ENCODE measurements at places on chromosomes 2 and 18.

DNA sequence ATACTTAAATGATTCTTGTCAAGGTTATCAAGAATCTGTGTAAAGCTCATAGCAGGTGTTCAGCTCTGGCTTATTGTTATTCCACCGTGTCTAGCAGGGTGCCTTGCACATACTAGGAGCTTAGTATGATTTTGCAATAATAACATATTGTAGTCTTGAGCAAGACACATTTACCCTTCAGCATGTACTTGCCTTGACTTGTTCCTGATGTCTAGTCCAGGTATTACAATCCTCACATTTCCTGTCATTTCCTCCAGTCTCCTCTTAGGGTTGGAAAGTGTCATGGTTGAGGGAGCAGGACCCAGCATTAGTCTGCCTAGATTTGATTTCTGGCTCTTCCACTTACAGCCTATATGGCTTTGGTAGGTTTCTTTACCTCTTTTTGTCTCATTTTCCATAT, 246.1 kb downstream of the RAD51AP2 start:
- DNase-seq: no peak

- DNase-seq: no peak
Observed at GRCh38 chr2:220165401-220165800, 538.0 kb downstream of the SLC4A3 start.

- DNase-seq: no peak
Observed at GRCh38 chr2:12071318-12071717, 324.9 kb downstream of the LPIN1 start.

DNA sequence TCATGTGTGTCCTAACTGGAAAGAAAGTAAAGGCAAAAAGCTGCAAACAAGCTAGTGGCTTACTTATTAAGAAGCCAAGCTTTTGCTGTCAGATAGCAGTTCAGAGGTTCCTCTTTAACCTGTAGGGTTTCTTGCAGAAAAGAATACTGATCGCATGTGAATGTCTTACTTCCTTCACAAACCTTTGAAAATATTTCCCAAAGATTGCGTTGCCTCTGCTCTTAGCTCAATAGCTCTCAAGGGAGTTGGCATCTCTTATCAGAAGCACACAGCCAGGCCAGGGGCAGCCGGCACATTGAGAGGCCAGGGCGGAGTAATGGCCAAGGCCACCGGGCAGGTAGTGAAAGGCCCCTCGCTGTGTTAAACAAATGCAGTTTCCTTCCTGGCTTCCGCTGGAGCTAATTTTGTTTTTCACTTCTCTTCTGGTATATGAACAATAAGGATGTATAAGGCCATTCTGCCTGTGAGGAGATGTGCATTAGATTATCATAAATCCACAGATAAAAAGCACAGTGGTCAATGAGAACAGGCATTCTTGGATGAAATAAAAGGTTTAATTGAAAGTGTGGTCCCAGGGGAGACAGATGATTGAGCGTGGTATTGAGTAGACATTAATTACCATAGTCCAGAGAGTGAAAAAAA, 542.4 kb upstream of the NRP2 start:
- no peak for DNase-seq

DNA sequence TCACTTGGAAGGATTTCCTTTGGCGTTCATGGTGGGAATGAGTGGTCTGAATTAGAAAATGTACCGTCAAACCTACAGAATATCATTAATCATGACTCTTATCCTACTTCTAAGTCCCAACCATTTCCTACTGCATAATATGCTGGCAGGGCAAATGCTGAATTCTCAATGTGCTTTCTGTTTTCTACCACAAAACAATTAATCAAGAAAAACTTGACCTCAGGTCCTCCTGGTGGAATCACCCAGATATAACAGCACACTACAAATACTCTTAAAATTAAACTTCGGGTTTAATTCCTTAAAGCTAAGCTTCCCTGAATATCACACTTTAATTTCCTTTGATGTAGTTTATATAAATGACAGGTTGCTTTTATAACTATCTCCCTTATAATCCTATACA, 301.6 kb downstream of the AFF3 start:
- no peak for DNase-seq

DNA sequence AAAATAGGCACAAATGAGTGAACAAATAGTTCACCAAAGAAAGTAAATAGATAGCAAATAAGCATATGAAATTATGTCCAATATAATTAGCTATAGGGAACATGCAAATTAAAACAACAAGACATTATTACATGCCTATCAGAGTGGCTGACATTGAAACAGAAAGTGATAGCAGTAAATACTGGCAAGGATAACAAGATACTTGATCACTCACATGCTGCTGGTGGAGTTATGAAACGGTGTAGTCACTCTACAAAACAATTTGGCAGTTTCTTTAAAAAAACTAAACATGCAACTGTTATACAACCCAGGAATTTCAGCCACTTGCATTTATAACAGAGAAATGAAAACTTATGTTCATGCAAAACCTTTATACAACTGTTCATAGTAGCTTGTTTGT, 439.2 kb upstream of the ACVR2A start:
- no peak for DNase-seq

DNA sequence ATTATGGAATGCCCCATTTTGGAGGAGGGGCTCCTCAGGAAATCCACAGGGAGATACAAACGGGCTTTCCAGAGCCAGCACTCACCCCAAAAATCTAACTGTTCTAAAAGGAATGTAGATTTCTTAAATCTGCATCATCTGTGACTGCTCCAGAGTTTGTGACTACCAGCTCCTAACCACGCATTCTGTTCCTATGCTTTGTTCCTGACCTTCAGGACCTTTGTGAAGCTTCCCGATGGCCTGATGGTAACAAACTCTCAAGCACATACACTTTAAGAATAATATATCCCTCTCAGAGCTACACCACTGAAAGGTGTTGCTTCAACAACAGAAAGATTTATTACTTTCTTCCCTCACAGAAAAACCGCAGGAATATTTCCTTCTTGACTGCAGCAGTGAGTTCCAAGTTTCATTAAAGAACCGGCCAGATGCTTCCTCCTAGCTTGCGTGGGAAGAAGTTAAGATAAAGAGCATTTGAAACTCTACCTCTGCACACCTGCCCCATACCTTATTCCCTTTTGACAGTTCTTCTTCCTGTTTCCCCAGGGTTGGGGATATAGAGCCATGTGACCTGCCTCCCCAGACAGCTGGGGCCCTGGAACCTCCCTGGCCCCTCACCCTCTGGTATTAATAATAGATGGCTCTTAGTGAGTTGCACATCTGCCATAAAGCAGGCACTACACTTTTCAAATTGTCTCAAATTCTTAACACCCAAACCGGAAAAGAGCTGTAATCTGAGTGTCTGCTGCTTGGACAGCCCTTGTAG, 40.2 kb upstream of the EML4 start:
- no peak for DNase-seq

All from MG63 (cell line).